ENCODE measurements at places on chromosomes 3 and 15.

- no peak for DNase-seq
Observed at GRCh38 chr3:126464997-126465396, 10.7 kb downstream of the ZXDC start.

- DNase-seq, result no peak
Observed at GRCh38 chr3:6912240-6912639, 51.3 kb downstream of the GRM7 start.

DNA sequence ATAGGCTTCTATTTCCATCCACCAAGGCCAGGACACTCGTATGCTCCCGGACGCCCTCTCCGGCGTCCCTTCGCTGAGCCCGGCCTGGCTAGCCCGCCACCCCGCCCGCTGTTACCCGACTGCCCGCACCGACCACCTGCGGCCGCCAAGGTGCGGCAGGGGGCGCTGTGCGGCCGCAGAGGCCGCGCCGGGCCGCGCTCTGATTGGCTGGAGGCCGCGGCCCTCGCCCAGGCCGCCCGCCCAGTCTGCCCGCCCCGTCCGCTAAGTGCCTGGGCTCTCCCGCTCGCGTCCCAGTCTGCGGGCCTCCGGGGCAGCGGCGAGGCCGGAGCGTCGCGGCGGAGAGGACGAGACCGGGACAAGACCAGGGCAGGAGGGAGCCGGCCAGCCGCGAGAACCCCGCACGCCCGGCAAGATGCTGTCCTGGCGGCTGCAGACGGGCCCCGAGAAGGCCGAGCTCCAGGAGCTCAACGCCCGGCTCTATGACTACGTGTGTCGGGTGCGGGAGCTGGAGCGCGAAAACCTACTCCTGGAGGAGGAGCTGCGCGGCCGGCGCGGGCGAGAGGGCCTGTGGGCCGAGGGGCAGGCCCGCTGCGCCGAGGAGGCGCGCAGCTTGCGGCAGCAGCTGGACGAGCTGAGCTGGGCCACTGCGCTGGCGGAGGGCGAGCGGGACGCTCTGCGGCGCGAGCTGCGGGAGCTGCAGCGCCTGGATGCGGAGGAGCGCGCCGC is at the start of gene SYNM:
Gene SYNM (plus strand): TSS at position 293 of the 726 bp plus-strand sequence. CDS start 120 bp downstream, at position 413.
- DNase-seq, result peak; percentile 66

- DNase-seq, result peak; percentile 29
Observed at GRCh38 chr15:85583442-85583841, 203.0 kb downstream of the AKAP13 start.

DNA sequence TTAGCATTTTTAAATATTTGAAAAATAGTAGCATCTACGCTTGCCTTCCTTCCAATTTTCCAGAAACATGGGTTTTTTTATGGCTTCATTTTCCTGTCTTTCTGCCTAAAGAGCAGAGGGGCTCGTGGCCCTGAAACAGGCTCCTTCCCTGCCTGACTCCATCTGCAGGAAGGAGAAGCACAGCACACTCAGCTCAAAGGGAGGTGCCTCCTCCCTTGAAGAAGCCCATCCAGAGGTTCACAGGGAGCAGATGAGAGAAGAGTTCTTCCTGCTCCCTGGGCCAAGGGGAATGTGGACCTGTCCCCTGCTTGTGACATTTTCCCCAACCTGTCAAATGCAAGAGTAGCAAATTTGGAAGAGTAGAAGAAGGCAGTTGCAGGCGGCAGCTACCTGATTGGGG is 55.8 kb downstream of the BBX start:
- DNase-seq, result no peak

DNA sequence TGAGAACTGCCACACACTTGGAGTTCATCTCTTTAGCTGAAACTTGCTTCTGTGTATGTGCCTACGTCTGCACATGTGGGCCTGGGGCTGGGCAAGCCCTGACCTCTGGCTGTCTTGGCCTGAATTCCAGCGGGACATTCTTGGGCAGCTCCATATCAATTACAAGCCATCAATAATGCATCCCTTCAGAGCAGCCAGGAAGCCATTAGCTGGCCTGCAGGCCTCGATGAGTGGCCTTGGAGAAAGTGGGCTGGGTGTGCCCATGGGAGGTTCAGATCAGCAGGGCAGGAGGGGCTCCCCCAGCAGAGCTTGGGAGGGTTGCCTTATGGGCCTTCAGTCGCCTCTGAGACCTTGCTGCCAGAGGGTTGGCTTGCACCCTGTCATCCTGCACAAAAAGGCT is 124.1 kb downstream of the ETFA start:
- DNase-seq, result no peak

DNA sequence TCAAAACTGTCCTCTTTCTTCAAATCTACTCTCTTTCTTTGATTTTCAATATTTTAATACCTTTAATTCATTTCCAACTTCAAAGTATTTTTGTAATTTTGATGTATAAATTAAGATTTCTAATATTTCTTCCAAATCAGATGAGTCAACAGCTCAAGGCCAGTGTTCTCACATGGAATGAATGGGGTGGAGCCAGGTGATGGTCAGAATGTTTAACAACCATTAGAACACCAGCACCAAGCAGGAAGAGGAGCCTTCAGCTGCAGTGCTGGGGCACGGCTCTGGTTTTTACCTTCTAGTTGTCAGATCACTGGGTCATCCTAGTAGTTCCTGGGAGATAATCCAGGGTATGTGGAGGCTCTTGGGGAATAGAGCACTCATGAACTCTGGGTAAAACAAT is 494.5 kb upstream of the PDZRN3 start:
- DNase-seq, result no peak
